ENCODE measurements at places on chromosomes 16 and 17.
A peak's percentile ranks its signal among the peaks of the same experiment; 100 is the strongest.

- DNase-seq: peak; percentile 27
These were observed 119.7 kb upstream of the MYOCD start for GRCh38 chr17:12545877-12546513.

- no peak for DNase-seq
These were observed 95.8 kb downstream of the IRF8 start for GRCh38 chr16:85994492-85995490.

GRCh38 chr17:80948976-80949450 lies 42.6 kb upstream of the CHMP6 start:
- DNase-seq: no peak

- no peak for DNase-seq
These were observed 38.2 kb downstream of the CBFA2T3 start for GRCh38 chr16:88938777-88939244.

- DNase-seq: no peak
These were observed 7.1 kb upstream of the TM4SF5 start for GRCh38 chr17:4764595-4764994.

DNA sequence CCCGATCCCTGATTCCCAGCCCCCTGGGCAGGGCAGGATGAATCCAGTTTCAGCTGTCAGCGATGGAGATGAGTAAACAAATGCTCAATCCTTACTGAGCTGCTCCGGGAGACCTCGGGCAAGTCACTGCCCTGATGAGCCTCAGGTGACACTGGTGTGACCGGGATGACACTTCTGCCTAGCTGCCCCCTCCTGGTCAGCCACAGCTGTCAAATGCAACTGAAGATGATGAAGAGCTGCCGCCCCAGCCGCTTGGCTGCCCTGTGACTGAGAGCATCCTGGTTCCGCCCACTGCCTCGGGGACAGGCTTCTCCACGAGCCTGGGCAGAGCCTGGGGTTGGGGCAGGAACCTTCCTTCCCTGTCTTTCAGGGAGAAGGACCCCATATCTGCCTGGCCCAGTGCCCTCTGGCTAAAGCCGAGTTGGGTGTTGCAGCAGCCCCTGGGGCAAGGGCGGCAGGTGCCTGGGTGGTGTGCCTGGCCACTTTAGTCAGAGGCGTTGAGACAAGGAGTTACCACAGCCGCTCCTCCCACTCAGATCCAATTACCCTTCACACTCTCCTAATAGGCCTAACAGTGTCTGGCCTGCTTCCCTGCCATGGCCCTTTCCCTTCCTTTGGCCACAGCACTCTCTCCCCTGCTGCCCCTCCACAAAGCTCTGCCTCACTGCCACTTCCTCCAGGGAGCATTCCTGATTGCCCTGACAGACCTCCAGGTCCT lies 5.5 kb downstream of the CCL17 start:
- DNase-seq: peak; percentile 21

DNA sequence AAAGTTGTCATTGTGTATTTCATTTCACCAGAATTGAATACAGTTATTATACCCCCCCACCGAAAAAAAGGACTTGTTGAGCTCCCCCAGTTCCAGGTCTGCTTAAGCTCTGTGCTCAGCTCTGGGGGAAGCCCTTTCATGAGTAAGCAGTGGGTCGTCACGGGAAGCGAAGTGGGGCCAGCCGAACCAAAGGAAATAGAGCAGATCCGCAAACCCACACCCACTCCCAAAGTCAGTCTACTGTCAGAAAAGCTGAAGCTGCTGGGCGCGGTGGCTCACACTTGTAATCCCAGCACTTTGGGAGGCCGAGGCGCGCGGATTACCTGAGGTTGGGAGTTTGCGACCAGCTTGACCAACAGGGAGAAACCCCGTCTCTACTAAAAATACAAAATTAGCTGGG lies 50.1 kb downstream of the PECAM1 start:
- DNase-seq: no peak

- no peak for DNase-seq
These were observed 65.0 kb downstream of the TBC1D16 start for GRCh38 chr17:79970576-79971068.

DNA sequence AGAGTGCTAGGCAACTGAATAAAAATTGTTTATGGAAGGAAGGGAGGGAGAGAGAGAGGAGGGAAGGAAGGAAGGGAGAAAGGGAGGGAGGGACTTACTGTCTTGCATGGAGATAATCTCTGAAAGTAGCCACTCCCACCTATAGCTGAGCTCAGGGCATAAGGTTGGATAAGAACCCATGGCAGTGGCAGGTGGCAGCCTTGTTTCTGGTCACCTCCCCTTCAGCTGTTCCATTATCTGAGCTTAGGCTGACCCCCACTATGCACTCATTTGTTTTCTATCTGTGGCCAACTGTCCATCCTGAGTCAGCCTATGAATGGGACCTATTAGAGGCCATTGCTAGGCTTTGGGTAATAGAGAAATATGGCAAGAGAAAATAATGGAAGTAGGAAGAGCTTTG lies 25.3 kb upstream of the MTMR4 start:
- no peak for DNase-seq

GRCh38 chr16:28168991-28169554 lies 42.7 kb downstream of the XPO6 start:
- DNase-seq: no peak

DNA sequence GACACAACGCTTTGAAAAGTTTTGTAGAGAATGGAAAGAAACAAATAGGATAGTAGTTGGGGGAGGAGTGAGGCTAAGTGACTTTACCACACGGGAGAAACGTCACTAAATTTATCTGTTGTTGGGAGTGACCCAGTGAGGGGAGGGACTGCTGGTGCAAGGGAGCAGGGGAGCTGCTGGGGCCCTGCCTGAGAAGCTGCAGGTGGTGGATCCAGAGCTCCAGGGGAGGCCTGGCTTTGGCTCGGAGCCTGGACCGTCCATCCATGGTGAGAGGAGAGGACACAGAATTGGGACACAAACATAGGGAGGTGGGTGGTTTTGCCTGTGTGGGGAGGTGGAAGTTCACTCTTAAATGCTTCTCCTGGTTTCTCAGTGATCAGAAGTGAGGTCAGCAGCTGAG lies 107.6 kb downstream of the GOSR1 start:
- DNase-seq: no peak

- DNase-seq: no peak
These were observed 16.3 kb downstream of the HS3ST4 start for GRCh38 chr16:25707982-25708583.

DNA sequence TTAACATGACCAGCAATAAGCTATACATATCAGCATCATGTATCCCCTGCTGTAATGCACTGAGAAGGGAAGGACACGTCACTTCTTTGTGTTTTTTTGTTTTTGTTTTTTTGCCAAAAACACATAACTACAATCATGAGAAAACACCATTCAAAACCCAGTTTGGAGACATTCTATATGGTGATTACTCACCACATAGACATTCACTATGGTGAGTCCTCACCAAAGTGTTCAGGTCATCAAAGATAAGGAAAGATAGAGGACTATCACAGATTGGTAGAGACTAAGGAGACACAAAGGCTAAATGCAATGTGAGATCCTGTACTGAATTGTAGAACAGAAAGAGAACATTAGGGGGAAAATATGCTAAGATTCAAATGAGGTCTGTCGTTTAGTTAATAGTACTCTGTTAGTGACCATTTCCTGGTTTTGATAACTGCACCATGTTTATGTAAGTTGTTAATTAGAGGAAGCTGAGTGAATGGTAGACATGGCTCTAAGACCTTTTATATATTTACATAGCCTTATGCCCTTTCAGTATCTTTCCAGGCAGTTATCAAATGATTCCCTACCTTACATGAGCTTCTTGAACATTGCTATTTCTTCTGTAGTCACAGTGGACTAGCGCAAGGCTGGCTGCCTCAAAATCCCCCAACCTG lies 46.6 kb downstream of the PIK3R5 start:
- DNase-seq: no peak

- DNase-seq: peak; percentile 78
These were observed 7.8 kb downstream of the BAHCC1 start for GRCh38 chr17:81402981-81403467.

GRCh38 chr16:1631931-1632637 lies 19.9 kb downstream of the CRAMP1 start:
- DNase-seq: no peak

- DNase-seq: no peak
These were observed 29.9 kb downstream of the PIK3R6 start for GRCh38 chr17:8837563-8838075.

GRCh38 chr17:81578038-81578441 lies 25.9 kb upstream of the FAAP100 start:
- no peak for DNase-seq

DNA sequence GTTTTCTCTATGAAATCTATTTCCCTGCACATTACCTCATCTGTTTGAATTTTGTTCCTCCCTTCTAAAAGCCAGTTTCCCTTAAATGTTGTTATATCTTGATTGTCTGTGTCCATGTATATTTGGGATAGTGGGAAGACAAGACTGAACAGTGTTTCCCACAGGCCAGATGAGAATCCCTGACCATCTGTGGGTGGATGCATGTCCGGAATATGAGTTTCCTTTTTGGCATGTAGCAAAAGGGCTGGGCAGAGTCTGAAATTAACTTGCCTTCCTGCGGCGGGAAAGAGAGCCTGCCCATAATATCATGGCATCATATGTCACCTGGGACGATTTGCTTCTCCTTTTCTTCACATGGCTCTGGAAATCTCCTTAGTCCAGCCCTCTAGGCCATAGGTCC lies 385.8 kb upstream of the MAF start:
- no peak for DNase-seq

- DNase-seq: no peak
These were observed 230.7 kb upstream of the CCL2 start for GRCh38 chr17:34024386-34024785.

GRCh38 chr17:29205047-29205446 lies 24.8 kb upstream of the MYO18A start:
- DNase-seq: no peak

DNA sequence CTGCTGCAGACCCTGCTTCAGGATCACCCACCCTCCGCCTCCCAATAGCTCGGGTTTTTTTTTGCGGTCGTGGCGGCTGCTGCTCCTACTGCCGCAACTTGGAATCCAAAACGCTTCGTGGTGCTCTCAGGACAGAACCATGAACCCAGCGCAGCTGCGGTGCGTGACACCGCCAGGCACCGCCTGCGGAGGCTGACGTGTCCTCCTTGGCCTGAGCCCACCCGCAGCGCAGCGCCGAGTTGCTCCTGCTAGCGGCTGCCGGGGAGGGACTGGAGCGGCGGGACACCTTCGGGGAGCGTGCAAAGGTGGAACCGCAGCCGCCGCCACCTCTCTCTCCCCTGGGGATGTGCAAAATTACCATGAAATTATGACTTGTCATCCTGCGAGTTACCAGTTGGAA lies 1893.0 kb downstream of the TP53TG3F start:
- DNase-seq: no peak

- no peak for DNase-seq
These were observed 11.1 kb downstream of the C16orf86 start for GRCh38 chr16:67677712-67678111.

DNA sequence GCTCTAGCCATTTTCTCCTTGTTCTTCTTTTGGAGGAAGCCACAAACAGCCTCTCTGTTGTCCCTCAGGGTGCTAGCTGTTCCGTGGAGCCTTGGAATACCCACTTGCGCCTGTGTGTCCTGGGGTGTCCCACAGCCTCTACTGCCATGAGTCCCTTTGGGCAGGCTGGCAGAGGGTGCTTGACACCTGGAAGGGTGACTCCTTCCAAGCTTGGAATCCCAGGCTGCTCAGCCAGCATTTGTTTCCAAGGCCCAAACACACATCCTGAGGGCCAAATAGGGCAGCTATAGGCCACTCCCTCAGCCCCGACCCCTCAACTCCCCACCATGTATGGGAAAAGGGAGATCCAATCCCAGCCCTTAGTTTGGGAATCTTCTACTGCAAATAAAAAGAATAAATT lies 14.9 kb downstream of the ZNHIT3 start:
- no peak for DNase-seq

- no peak for DNase-seq
These were observed 406.8 kb downstream of the UTP18 start for GRCh38 chr17:51666971-51667705.

DNA sequence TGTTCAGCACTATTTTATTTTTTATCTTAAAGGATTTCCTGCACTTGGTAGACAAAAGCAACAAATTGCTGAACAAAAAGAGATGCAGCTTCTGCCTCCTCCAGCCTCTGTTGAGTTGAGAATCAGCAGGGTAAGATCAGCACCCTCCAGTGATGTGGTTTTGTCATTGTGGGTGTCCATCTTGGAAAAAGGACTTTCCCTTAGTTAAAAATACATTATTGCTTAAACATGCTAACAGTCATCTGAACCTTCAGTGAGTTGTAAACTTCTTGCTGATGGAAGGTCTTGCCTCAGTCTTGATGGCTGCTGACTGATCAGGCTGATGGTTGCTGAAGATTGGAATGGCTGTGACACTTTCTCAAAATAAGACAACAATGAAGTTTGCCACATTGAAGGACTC lies 101.2 kb downstream of the PHKB start:
- no peak for DNase-seq

GRCh38 chr16:80631581-80631980 lies 90.8 kb downstream of the DYNLRB2 start:
- DNase-seq: no peak
